ENCODE measurements at places on chromosomes 5 and 9.

- peak; percentile 81 for DNase-seq
These were observed 284.5 kb downstream of the NTRK2 start for GRCh38 chr9:84953797-84954705.

GRCh38 chr9:34403554-34404380 lies 27.1 kb upstream of the MYORG start:
- peak; percentile 49 for DNase-seq

- no peak for DNase-seq
These were observed 36.7 kb downstream of the F2RL2 start for GRCh38 chr5:76586531-76586930.

DNA sequence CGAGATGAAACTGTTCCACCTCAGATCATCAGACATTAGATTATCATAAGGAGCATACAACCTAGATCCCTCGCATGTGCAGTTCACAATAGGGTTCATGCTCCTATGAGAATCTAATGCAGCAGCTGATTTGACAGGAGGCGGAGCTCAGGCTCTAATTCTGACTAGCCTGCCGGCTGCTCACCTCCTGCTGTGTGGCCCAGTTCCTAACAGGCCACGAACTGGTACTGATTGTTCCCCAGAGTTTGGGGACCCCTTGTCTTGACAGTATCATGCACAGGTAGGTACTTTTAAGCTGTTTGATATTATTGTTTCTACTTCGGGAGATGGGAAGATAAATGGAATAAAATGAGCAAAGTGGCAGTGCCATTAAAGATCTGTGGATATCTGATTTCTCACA lies 66.9 kb downstream of the ZCCHC7 start:
- no peak for DNase-seq

DNA sequence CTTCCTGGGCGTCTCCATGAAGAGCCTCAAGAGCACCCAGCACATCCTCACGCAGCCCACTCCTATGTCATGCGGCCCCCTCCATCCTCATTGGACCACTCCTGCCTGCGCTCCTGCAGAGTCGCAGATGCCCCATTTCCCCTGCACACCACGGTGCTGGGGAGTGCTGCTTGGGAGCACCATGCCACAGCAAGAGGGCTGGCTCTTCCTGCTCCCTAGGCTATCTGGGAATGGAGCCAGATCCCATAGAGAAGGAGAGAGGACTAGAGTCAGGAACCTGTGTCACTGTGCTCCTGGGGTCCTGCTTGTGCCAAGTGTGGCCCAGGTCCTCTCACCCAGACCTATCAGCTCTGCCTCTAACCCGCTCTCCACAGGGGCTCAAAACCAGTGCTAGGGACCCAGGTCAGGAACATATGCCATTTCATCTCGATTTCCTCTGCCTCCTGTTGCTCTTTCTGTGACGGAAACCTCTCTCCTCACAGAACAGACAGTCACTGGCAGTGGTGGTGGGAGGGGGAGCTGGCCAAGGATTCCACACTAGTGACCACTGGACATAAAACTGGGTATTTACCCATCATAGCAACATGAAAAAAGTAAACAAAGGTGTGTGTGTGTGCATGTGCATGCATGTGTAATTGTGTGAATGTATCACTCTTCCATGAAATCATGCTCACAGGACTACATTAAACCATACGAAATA lies 178.4 kb downstream of the TTLL11 start:
- DNase-seq, result no peak

GRCh38 chr5:82984786-82985735 lies 92.1 kb downstream of the TMEM167A start:
- DNase-seq, result peak; percentile 36
